ENCODE measurements at places on chromosomes 12 and 14.

GRCh38 chr12:122203301-122204166 lies at the start of gene B3GNT4:
TSS of gene B3GNT4 (plus strand) at chr12:122203709. CDS start at chr12:122204619, 910 bp downstream.
- DNase-seq: no peak

DNA sequence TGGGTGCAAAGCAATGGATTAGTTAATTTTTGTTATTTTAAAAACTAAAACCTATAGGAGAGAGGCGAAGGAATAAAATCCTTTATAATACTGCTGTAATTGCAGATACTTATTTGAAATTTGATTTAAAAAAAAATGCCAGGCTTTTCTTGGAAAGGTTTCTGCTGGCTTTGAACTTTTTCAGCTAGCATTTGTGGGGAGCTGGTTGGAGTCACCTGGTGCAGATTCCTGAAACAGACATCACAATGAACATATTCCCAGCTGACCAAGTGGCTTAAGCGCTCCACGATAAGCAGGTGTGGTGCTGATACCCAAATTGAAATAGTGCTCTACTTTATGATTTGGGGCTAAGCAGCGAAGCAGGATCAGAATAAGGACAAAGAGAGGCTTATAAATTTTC lies 42.9 kb downstream of the DACT1 start:
- no peak for DNase-seq

DNA sequence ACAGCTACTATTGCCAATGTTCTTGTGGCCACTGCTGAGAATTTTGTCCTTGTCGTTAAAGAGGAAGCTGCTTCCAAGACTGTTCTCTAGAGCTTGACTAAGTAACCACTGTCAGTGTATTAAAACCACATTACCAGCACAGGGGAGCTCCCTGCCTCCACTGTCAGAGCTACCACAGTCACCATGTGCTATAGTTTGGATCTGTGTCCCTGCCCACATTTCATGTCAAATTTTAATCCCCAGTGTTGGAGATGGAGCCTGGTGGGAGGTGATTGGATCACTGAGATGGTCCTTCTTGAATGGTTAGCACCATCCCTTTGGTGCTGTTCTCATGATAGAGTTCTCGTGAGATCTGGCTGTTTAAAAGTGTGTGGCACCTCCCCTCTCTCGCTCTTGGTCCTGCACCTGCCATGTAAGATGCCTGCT lies 23.2 kb upstream of the RAP1B start:
- no peak for DNase-seq

DNA sequence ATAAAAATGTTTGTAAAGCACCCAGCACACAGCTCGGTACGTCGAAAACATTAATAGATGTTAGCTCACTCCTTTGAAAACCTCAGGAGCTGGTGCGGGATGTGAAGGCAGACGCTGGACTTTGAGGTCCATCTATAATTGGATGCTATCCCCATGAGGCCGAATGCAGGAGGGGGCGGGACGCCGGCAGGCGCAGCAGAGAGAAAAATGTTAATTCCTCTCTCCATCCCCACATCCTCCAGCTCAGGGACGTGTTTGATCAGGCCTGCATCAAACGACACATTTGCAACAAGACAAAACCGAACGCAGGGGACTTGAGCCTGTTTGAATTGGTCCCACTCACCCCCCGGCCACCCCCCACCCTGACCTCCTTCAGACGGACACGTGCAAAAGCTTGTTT lies 231.0 kb downstream of the RBM19 start:
- no peak for DNase-seq

GRCh38 chr14:58732387-58732786 lies 94.6 kb downstream of the DACT1 start:
- no peak for DNase-seq

- DNase-seq: no peak
These were observed 70.2 kb upstream of the GPHB5 start for GRCh38 chr14:63388766-63389431.

DNA sequence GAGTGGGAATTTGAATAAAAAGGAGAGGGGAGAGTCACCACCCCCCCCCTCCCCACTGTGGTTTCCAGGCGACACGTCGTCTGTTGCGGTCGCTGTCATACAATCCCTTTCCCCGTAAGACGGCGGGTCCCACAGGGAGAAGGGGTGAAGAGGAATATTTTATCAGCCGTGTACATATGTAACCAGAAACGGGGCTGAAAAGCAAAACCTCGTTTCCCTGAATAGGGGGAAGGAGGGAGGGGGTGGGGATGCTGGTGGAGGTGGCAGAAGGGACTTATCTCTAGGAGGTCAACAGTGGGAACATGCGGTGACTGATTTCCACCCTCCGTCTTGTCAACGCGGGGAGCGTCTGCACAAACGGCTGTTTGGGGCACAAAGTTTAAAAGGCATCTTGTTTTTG lies 171.4 kb downstream of the RBM19 start:
- DNase-seq: no peak

DNA sequence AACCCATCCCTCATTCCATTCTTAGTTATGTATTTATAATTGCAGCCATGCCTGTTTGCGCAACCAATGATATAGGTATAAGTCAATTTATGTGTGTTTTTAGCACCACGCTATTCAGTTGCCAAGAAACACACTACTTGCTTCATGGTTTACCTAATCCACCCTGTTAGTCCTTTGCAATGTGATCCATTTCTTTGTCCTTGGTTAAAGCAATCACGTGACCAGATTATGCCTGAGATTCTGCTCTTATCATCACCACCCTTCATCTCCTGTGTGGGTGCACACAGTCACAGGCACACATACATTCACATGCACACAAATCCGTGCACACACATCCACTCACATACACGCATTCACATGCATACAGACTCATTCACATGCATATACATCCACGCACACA lies 52.3 kb upstream of the KCNA5 start:
- no peak for DNase-seq

DNA sequence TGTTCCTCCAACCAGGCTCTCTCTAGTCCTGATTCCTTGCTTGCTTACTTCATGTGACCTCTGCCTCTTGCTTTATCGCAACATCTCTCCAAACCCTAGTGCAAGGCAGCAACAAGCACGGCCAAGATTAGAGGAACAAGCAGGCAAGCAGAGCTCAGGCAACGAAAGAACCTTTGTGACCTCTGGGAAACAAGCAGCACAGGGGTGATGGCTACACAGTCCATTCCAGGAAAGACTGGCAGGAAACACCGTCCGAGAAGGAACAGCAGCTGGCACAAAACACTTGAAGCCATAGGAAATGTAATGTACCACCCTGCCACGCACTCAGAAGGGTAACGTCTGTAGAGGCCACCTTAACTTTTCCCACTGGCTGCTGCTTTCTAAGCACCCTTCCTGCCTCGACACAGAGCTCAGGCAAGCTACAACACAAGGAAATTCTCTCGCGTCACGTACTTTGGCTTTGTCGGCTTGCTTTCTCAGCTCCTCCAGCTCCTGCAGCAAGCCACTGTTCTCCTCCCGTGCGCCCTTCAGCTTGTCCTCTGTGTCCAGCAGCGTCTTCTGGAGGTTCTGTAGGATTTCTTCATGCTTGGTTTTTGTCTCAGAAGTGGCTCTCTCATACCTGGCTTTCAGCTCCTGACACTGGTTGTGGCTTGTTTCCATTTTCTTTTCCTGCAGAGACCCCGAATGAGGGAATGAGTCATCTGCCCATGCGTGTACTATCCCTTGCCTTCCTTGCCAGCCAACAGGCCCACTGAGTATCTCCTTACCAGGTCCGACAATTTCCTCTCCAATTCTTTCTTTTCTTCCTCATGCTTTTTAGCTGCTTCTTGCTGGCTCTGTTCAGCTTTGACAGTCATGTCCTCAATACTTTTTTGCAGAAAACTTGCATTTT lies 61.4 kb upstream of the VPS33A start:
- no peak for DNase-seq

DNA sequence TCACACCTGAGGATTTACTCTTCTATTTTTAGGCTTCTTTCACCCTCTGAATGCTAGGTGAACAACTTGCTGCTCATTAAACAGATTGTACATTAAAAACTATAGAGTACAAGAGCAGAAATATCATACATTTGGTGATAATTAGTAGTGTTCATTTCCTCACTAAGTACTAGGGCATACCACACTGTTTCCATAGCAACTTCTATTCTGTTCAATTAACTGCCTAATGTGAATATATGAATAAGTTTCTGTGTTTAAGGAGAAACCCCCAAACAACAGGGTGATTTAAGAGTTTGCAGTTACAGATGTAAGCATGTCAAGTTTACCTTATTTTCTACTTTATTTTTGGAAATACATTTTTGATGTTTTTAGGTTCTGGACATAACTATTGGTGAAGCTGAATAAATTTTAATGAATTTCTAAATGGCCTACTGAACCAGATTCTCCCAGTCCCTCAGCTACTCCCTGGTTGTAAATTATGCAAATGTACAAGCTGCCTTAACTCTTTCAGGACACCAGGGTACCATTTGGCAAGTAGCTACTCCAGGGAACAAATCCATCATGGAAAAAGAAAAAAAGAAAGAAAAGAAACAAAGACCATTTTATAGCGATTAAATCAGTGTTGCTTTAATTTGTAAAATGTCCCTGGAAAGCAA lies 199.8 kb upstream of the NAV3 start:
- no peak for DNase-seq

- no peak for DNase-seq
These were observed 90.6 kb upstream of the PWP1 start for GRCh38 chr12:107594995-107595394.

DNA sequence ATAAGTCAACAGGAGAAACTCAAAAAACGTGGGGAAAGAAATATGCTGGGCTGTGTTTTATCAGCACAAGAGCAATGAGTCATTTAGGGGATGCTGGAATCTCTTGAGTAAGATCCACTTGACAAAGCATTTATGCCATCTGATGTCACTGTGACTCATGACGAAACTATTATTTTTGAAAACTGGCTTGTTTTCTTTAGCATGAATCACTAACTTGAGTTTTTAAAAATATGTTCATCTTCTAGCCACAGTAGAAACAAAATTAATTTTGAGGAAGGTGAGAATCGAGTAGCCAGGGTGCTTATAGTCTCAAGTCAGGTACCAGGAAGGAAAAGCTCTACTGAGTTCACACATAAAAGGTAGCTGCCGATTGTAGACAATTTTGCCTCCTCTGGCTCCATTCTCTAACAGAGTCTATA lies 456.2 kb upstream of the MGAT4C start:
- DNase-seq: no peak

DNA sequence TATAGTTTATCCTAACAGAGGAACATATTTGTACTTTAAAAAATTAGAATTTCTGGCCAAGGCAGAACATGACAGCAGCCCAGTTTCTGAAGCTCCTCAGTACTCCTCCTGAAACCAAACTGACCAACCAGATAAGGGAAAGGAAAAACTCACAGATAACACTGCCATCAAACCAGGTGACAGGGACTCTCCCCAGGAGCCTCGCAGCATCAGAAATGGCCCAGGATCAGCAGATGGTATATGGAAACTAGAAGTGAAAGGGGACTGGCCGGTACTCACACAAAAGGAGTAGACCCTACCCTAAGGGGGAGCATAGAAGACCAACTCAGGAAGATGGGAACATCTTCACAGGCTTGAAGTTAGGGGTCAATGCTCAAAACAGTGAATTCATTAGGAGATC lies 22.0 kb downstream of the GALC start:
- DNase-seq: no peak

- no peak for DNase-seq
These were observed 342.5 kb downstream of the TMEM132D start for GRCh38 chr12:129561304-129561703.

- no peak for DNase-seq
These were observed 949 bp downstream of the PLBD2 start for GRCh38 chr12:113359133-113359938.

DNA sequence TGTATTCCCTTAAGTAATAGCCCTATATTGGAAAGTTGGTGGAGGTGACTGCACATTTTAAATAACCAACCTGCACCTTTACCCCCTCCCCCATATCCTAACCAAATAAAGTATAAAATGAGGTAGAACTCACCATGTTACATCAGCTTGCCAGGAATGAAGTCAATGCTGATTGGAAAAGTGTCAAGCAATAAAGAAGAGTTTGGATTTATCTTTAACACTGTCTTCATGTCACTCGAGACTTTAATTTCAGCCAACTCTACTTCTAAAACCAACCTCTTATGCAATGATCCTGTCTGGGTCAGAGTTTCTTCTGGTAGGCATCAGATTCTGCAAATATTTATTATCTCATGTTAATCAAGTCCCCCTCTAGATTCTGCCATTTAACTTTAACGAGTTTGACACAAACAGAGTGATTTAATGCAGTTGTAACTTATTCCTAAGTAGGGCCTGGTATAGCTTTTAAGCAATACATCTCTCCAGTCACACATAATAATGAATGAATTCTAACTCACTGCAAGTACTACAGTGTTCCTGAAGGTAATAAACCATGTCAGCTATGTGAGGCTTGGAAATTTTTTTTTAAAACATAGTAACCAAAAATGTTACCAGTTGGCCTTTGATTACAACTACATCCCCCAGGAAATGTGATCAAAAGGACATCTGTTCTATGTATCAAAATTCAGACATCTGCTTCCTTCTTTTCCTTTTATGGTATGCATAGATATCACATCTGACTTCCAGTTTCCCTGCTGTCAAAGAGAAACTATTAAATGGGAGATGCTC lies 98.7 kb downstream of the ERGIC2 start:
- no peak for DNase-seq

- DNase-seq: no peak
These were observed 133.9 kb downstream of the RFLNA start for GRCh38 chr12:124428792-124429281.

- DNase-seq: no peak
These were observed 37.4 kb downstream of the MMAB start for GRCh38 chr12:109535863-109536250.

GRCh38 chr14:104601786-104602185 lies 2.8 kb downstream of the TMEM179 start:
- no peak for DNase-seq

GRCh38 chr14:92323916-92324818 lies 1.2 kb downstream of the SLC24A4 start:
- DNase-seq: no peak

DNA sequence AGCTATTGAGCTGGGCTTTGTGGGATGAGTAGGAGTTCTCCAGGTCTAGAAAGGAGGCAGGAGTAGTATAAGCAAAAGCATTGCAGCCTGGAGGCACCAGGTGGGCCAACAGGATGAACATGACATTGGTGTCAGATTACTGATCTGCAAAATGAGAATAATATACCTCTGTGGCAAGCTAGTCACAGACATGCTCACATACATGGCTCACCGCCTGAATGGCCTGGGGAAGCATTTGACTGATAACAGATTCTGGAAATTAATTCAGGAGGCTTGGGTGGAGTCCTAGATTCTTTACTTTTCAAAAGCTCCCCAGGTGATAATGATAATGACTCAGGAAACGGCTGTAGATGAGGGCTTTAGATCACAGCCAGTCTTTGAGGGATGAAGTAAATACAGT lies 709 bp downstream of the TCL1B start:
- DNase-seq: no peak

DNA sequence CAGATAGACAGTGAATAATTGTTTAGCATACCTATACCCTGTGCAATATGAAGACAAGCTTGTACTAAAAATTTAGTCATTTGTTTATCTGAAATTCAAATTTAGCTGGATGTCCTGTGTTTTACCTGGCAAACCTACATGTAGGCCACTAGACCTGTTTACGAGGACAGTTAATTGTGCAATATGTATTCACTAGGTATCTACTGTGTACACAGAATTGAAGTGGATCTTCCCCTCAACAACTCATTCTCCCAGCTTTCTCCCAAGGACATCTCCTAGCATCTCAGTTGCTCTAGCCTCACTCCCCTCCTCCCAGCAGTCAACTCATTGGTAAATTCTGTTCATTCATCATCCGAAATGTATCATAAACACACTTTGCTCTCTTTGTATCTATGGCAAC lies 25.3 kb downstream of the AK7 start:
- DNase-seq: no peak

- no peak for DNase-seq
These were observed 23.2 kb downstream of the ATP2B1 start for GRCh38 chr12:89685363-89685972.

- no peak for DNase-seq
These were observed 76.0 kb downstream of the WDR20 start for GRCh38 chr14:102215576-102216250.
